Neural progenitor cell (in vitro differentiated cells): ENCODE measurements at places on chromosomes 6 and 20.

- DNase-seq: peak; percentile 96
These were observed 2.5 kb downstream of the MYMX start for GRCh38 chr6:44219053-44219814.

- no peak for DNase-seq
These were observed 61.7 kb upstream of the EMILIN3 start for GRCh38 chr20:41428285-41428684.

- DNase-seq: no peak
These were observed 45.9 kb upstream of the PXDC1 start for GRCh38 chr6:3797231-3798054.

DNA sequence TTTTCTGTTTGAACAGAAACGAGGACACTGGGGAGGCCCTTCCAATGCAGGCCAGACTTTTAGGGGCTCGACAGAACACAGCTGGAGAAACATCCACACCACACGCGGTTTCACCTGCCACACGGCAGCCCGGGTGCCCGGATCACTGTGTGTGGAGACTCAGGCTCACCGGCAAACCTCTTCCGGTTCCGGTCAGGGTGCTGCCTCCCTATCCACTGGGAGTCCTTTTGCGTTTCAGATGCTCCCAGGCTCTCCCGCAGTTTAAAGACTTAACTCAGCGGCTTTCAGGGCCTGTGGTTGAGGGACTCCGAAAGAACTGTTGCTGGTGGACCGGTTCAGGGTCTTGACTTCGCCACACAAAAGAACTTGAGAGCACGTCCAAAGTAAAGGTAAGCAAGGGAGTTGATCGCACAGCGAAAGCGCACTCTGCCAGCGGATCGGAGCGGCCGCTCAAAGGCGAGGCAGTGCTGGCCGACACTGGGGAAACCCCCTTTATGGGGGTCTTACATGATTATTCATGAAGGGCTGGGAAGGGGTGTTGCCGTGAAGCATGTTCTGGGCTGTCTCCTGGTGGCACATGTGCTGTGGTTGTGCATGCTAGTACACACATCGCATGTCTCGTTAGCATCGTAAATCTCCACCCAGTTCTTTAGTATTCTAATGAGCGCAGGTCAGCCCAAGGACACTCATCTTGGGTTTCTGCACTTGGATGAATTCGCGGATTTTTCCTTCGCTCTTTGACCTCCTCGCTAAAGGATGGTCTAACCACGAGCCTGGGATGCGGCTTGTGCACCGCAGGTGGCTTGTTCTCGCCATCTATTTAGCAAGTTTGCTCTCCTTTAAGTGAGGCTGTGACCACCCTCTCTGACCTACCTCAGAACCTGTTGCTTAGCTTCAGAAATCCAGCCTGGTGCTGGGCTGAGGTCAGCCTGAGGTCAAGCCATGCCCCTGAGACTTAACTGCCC, 180.3 kb downstream of the CDH26 start:
- DNase-seq: no peak

DNA sequence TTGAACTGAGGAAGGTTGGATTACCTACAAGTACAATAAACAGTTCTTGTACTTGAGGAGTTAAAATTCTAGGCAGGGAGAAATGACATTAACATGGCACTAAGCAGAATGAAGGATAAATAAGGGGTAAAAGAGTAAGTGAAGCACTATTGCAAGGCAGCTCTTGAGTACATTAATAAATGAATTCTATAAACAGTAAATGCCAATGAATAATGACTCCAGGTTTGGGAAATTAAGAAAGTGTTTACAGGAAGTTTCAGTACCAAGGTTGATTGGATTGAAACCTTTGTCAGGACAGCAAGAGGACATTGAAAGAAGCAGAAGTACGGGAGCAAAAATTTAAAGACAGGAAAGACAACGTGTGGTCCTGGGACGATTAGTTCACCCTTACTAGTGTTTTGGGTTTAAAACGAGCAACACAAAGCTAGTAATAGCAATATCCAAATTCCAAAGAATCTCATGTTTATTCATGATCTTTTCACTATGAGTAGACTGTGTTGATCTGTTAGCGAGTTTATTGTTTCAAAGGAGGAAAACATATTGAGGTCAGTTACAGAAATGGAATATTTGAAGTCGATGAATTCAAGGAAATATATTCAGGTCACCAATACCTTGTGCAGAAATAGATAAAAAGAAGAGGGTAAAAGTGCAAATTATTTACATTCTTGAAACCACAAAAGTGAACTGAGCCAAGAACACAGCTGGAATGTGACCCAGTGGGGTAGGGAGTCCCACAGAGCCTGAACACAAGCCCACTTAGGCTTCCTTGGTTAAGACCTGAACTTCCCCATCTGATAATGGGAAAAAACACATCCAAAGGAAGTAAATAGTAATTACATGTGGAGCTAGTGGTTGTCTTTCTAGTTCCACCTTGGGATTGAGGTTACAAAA, 80.8 kb downstream of the MKKS start:
- DNase-seq: peak; percentile 19

GRCh38 chr6:108361312-108361932, 66.6 kb downstream of the AFG1L start:
- no peak for DNase-seq

GRCh38 chr20:34334654-34335407, 28.2 kb upstream of the ITCH start:
- DNase-seq: no peak
